ENCODE measurements at places on chromosomes 5 and 9.

GRCh38 chr5:19987612-19988361 is at the start of gene CDH18:
Gene CDH18 (minus strand): TSS chr5:19988200. CDS start chr5:19838986, 149,214 bp downstream.
- no peak for DNase-seq

- no peak for DNase-seq
Observed at GRCh38 chr5:9170026-9170425, 375.8 kb downstream of the SEMA5A start.

DNA sequence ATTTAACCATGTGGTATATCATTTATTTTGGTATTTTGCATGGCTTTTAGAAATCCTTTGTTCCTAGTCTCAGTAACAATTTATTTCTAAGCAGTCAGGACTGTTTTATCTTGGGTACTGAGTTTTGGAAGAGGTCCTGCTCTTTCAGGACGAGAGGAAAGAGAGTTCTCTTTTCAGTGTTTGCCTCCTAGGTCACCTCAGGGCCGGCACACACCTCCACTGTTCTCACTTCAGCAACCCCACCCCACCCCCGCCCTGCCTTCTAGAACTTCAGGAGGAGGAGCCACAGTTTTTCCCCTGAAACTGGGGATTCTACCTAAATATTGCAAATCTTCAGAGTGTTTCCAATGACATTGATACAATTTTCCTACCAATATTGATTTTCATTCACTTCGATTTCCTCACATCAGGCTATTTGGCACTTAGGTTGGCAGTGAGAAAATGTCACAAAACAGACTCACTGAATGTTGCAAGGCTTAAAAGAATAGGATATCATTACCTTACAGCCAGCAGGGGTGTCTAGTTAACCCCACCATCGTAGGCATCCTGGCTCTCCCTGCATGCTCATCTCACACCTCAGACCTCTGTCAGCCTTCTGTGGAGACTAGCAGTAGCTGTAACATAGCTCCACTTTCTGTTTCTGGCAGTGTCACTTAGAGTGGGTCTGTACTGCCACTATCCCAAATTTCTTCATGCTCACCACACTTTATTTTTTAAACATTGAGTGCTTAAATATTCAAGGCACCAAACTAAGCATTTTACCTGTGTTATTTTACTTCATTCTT is 5.4 kb downstream of the IGIP start:
- no peak for DNase-seq

GRCh38 chr9:127361561-127361960 is 35.4 kb upstream of the SLC2A8 start:
- DNase-seq, result no peak

- DNase-seq, result no peak
Observed at GRCh38 chr5:17127743-17128231, 89.6 kb upstream of the BASP1 start.

Data from activated effector memory CD4-positive, alpha-beta T cell treated with anti-CD3 and anti-CD28 coated beads, Interleukin-2, amount 50 U/mL, for 16 hours (primary cell).